ENCODE measurements at places on chromosomes 2 and 18.

DNA sequence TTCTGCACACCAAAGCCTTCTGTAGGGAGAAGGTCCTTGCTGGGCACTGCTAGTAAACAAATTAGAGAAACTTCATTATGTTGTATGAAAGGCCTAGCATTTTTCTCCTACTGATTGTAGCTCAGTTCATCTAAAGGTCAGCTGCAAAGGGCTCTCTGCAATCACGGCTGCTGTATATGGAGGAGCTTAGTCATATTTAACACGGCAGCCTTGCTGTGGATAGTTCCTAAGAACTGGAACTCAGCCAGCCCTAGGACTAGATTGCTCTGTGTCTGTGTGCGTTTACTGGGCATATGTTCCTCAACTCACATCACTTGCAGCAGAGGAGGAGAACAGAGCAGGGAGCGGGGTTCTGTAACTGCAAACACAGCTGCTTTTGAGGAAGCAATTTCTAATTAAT, 1103.9 kb upstream of the KLHL29 start:
- no peak for DNase-seq

GRCh38 chr2:121237980-121238665, 46.9 kb downstream of the TFCP2L1 start:
- no peak for DNase-seq

GRCh38 chr2:9720352-9721093, 89.7 kb upstream of the YWHAQ start:
- no peak for DNase-seq

GRCh38 chr2:233235977-233236376, 15.5 kb upstream of the ATG16L1 start:
- no peak for DNase-seq

GRCh38 chr2:71609441-71609840, 156.1 kb downstream of the DYSF start:
- no peak for DNase-seq

DNA sequence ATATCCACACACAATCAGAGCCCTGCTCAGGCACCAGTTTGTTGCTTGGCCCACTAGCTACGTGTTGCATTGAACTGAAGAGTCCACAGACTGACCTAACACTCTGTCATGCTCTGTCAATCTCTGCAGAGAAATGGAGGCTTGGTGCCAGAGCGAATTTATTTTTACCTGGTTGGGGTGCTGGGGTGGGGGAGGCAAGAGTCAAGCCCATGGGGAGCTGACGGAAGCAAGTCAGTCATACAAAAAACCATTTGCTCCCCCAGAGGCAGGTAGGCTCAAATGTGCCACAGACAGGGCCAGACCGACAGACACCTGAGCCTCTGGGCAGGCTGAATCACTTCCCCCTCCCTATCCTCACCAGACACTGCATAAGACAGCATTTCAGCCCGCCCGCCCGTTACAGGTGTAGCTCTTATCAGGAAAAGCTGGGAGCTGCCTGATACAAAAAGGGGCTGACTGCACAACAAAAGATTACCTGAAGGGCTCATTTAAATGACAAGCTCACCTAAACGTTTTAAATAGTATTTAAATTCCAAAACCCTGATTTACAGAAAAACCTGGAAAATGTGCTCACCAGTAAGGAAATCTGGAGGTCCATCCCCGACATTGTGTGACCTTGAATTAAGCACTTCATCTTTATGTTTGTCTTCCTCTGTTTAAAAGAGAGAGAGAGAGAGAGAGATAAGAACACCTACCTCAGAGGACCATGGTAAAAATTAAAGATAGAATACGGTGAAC, 2.1 kb upstream of the PCBP1 start:
- DNase-seq = no peak

- no peak for DNase-seq
Measured at GRCh38 chr2:228432116-228432515, 250.6 kb upstream of the SPHKAP start.

GRCh38 chr2:183868707-183869106, 729.6 kb upstream of the ZNF804A start:
- DNase-seq = no peak

DNA sequence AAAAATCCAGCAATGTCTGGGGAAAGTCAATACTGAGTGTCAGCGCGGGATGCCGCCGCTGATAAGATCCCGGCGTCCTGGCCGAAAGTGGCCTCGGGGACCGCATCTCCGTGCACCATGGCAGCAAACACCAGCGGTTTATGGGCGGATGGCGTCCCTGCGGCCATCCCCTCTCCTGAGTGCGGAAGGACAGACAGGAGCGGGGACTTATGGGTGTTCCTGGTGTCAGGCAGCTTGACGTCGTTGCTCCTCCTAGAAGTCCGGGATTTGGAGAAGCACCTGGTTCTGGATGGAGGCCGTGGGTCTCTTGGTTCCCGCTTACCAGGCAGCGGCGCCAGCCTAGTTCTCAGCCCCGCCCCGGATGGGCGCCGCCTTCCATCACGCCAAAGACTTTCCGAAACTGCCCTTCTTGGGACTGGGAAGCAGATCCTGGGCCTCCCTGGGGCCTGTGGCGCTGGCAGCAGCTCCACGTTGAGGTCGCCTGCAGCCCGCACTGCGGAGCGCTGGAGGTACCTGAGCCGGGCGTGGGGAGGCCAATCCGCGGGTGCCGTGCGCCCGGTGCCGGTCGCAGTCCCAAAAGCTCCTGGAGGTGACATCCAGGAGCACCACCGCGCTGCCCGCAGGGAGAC, 119.1 kb downstream of the CCDC74A start:
- no peak for DNase-seq

DNA sequence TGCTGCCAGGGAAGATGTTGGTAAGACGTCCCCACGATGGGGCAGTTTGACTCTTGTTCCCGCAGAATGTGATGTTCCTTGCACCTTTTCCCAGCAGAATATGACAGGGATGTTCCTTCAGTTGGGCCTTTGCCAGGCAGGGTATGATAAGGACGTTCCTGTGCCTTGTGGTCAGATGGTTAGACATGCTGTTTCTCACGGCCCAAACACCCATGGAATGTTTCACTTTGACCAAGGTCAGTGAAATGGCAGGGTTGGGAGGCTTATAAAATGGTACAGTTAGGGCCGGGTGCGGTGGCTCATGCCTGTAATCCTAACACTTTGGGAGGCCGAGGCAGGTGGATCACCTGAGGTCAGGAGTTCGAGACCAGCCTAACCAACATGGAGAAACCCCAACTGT, 40.3 kb upstream of the YPEL5 start:
- DNase-seq = no peak

DNA sequence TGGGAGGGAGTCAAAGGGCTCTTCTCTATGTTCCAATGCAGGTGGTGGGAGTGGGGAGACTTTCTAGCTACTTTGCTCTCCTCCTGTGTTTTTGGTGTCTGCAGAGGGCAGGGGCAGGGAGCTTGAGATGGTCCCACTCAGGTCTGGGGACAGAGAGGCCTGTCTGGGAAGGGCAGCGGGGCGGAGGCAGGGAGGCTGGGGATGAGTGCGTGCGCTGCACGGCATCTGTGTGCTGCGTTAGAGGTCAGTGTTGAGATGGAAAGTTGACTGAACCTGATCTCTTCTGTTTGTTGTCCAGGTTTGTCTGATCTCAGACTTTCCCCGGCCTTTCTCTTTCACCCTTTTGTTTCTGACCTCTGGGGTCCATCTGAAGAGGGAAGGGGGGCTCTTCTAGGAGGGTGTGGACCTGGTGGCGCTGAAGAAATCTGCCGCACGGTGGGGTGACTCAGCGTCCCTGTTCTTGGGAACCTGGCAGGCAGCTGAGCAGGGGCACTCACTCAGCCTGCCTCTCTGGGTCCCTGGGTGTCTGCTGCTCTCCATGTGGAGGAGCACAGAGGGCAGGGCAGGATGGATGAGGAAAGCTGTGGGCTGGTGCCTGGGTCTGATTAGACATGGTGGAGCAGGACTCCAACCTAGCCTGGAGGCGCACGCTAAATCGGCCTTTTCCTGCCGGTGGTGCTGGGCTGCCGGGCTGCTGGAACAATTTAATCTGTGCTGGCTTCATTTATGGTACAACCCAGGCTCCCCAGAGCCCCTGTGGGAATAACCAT, 24.1 kb downstream of the IGFBP2 start:
- DNase-seq = no peak

- DNase-seq = no peak
Measured at GRCh38 chr2:128343459-128343858, 24.8 kb upstream of the HS6ST1 start.

GRCh38 chr2:11799826-11800225, 53.4 kb downstream of the LPIN1 start:
- no peak for DNase-seq

DNA sequence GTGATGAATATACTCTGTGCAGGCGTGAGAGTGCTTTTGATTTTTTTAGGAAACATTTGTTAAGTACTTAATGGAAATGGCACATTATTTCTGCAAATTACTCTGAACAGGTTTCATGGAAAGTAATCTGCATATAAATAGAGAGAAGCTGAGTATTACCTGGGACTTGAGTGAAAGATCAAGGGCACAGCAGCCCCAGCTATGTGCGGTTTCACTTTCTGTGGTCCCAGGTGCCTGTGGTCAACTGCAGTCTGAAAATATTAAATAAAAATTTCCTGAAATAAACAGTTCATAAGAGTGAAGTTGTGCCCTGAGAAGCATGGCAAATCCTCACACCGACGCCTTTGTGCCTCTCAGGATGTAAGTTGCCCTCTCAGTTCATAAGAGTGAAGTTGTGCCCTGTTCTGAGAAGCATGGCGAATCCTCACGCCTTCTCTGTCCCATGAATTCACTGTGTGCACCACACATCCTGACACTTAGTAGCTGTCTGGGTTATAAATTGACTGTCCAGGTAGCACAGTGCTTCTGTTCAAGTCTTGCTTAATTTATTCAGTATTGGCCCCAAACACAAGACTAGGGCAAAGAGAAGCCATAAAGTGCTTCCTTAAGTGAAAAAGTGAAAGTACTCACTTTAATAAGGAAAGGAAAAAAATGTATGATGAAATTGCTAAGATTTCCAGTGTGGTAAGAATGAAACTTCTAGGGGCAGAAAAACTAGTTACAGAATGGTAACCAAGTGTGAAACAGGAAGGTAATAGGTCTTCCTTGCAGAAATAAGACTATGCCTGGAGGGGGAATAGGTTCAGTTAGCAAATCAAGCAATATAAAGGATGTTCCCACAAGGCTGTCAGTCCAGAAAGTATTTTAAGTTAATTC, 4.3 kb upstream of the SNTG2 start:
- DNase-seq = no peak

DNA sequence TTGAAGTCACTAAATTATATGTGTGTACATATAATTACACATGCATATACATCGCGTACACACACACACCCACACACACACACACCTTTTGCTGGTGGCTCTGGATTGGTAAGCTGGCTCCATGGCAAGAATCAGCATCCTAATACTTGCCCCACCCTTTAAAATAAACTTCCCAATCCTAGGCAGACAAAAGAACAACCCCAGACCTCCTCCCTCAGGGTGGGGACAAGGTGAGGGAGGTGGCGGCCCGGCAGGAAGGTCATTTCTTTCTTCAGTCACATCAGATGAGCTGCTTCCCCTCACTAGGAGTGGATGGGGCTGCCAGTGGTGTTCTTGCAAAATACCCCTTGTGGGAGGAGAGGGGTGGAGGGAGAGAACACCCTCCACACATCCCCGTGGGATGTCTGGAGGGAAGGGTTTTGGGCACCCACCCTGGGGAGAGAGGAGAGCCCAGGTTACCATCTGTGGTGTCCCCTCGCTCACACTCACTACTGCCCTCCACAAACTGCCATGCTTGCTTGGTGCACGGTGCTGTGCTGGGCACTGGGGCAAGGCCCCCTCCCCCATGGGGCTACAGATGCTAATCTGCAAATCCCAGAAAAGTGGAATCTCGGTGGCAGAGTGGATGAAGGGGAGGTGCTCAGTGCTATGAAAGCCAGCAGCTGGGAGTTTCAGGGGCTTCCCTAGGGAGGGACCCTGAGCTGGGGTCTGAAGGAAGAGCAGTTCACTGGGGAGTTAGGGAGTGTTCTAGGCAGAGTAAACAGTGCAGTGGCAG, 64.0 kb downstream of the ODC1 start:
- no peak for DNase-seq

- DNase-seq = no peak
Measured at GRCh38 chr2:241854342-241855244, 4.1 kb downstream of the PDCD1 start.

DNA sequence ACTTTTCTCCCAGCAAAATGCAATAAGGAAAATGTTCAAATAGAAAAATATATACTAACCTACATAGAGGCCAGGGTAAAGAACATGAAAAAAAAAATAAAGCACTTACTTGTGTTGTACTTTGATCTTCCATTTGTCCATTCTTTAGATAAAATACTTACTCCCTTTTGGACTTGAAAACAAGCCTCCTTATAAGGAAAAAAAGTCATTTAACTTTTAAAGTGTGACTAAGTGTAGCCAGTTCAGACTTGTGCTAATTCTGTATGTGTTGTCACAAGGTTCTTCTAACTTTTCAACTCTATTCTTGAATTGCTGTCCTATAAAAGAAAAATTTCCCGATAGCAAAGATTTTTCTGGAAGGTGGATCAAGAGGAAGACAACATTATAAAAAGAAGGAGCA, 23.2 kb downstream of the SLC40A1 start:
- DNase-seq = no peak

- no peak for DNase-seq
Measured at GRCh38 chr2:105395691-105396090, 3.2 kb downstream of the FHL2 start.

DNA sequence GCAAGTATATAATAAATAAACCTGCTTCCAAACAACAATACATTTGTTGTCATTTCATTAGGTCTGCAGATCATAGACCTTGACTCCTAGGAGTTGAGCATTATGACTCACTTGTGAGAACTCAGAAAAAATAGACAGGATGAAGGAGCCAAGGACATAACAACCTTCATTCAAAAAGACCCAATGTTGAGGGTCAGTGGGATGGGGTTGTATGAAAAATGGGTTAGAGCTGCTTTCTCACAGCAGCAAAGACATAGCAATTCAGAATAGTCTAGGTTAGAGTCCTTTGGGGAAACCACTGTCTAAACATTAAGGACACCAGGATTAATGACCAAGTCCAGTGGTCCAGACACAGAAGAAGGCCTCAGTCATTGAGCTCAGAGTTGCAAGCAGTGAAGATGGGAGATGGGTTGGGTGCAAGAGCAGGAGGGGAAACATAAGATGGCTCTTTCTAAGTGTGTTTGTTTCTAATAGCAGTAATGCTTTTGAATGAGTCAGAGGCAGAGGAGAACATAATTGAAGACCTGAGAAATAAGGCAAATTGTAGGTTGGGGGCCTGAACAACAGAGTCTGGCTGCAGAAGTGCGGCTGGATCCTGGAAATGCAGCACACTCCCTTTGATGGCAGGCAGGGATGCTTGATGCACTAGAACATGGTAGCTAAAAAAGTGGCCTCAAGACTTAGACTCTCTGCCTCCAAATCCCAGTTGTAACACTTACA, 3.7 kb upstream of the SERPINB10 start:
- DNase-seq = no peak

DNA sequence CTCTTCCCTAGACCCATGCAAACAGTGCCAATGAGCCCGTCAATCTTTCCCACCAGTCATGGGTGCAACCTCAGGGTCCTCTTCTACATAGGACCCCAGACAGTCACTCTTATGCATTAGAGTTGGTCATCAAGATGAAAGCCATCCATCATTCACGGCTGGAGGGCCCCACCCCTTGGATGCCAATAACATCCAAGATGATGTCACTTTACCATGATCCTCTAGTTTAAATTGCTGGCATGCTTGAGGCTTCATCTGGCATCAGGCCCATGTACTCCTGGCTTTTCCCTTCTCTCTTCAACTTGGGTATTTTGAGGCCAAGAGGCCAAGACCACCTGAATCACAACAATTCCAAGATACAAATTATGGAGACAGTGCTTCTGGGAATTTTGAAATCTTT, 91.1 kb upstream of the MAPK4 start:
- DNase-seq = no peak

Data from NCI-H1930 (cell line).